ENCODE measurements at places on chromosomes 11 and 22.

GRCh38 chr11:76736773-76737495 lies 46.2 kb upstream of the TSKU start:
- DNase-seq = no peak

DNA sequence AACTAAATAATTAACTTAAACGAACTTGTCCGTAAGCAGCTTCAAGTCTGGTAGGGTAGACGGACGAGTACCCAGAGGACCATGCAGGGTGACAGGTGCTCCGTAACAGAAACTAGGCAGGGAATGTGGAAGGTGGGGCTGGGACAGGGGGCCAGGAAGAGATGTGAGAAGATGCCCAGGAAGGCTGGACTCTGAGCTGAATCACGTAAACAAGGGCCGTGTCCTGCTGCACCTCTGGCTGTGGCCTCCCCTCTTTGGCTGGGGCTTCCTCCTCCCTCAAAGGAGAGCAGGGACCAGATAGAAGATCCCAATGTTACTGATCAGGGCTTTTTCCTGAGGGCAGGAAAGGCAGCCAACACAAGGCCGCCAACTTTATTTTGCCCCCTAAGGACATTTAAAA lies 47.9 kb downstream of the PACSIN2 start:
- no peak for DNase-seq

- no peak for DNase-seq
These were observed 7.7 kb downstream of the LINC01488 start for GRCh38 chr11:69489031-69489745.

DNA sequence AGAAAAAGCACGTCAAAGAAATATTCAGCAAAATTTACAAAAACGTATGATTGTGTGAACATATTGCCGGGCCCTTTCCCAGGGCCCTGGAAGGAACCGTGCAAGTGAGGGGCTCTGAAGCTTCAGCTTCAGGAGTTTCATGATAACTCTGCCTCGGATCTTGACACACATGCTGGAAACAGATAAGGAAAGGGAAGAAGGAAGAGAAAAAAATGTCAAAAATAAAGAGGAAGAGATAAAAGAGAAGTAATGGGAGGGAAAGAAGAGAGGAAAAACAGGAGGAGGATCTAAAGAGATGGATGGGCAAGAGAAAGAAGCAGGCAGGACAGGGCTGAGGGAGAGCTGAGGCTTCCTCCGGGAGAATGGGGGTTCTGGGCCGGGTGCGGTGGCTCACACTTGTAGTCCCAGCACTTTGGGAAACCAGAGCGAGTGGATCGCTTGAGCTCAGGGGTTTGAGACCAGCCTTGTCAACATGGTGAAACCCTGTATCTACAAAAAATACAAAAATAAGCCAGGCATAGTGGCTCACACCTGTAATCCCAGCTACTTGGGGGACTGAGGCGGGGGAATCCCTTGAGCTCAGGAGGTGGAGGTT lies 2.7 kb upstream of the TMPRSS4 start:
- DNase-seq = no peak

GRCh38 chr11:132977241-132977640 lies 555.1 kb downstream of the OPCML start:
- DNase-seq = no peak

- no peak for DNase-seq
These were observed 91.8 kb upstream of the LDLRAD3 start for GRCh38 chr11:35852056-35852455.

DNA sequence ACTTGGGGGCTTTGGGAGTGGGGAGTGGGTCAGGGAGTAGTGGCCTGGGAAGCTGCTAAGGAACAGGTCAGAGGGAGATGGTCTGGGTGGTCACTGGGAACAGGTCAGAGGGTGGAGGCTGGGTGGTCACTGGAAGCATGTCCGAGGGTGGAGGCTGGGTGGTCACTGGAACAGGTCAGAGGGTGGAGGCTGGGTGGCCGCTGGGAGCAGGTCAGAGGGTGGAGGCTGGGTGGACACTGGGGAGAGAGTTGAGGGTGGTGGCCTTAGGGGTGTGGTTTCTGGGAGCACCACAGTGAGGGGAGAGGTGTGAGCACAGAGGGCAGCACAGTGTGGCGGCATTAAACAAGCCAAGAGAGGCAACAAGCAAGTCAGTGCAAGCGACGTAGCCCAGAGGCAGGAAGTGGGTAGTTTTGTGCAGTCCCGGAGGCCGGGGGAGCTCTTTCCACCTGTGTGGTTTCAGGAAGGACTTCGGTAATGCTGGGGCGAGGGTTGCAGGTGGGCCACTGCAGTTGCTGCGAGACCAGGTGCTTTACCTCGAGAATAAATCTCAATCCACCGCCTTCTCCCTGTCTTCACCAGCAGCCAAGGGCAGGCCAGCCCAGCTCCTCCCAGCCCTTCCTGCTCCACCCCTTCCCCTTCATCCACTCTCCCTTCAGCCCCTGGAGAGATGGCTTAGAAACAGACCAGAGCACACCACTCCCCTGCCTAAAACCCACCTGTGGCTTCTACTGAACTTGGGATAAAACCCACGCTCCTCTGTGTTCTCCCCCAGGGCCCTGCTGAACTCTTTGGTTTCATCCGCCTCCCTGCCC lies 3.2 kb upstream of the CACNA1I start:
- DNase-seq = no peak

- no peak for DNase-seq
These were observed 25.4 kb downstream of the COA4 start for GRCh38 chr11:73851046-73851764.

- DNase-seq = no peak
These were observed 28.3 kb upstream of the USP47 start for GRCh38 chr11:11813288-11813962.

GRCh38 chr11:95883381-95883780 lies 40.5 kb downstream of the MTMR2 start:
- DNase-seq = no peak

Measured in right renal cortex interstitium (tissue), 3 donors.